ENCODE measurements at places on chromosomes 4 and X.

DNA sequence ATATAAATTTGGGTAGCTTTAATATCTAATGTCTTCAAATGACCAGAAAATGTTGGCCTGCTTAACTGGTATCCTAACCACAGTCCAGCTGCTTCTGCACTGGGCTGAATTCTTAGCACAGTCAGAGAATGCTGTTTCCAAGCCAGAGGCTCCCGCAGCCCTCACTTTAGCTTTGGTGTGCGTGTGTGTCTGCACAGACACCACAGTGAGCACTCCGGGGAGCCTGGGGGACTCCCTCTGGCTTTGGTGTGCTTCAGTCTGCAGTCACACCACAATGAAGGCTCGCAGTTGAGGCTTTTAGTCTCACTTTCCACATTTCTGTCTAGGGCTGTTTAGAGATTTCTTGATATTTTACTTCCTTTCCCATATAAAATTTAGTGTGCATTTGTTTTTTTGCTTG lies 53.6 kb downstream of the APOO start:
- DNase-seq = no peak

- DNase-seq = peak; percentile 5
Measured at GRCh38 chr4:122689972-122690371, 42.5 kb upstream of the BBS12 start.

DNA sequence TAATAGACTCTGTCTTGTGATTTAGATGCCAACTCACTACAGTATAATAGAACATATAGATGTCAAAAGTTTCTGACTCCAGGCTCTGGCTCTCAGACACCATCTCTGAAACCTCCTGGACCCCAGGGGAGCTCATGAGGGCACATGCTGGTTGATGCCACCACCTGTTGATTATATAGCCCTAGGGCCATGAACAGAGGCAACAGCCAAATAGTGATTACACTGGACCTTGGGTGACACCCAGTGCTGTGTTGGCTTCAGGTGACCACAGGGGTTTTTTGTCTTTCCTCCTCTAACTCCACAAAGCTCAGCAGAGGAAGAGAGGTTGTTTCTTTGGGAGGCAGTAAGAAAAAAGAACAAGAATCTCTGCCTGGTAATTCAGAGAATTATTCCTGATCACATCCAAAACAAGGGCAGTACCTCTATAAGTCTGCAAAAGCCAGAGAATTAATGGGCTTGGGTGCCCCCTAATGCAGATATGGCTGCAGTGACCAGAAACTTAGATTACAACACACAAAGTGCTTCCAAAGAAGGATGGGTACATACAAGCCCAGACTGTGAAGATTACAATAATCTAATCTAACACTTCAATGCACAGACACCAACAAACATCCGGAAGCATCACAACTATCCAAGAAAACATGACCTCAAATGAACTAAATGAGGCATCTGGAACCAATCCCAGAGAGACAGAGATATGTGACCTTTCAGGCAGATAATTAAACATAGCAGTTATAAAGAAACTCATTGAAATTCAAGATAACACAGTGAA lies 1920.6 kb downstream of the ARAP2 start:
- DNase-seq = no peak

- DNase-seq = no peak
Measured at GRCh38 chr4:174352061-174352819, 68.5 kb downstream of the CEP44 start.

- DNase-seq = no peak
Measured at GRCh38 chrX:130147631-130148030, 18.0 kb downstream of the AIFM1 start.

DNA sequence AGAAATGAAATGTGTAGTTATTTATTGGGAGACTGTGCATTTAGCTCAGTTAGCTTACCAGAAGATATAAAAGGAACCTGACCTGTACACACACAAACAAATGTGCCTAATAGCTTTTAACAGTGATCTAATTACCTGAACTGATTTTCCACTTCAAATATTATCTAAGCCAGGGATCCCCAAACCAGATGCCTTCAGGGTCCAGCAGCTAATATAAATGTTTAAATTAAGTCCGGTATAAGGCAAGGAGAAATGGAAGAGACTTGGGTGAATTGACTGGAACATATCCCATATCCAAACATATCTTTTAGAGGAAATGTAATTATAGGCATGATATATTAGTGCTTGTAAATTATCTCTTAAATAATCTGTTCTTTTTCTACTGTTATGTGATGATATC lies 66.7 kb downstream of the CNKSR2 start:
- DNase-seq = no peak

GRCh38 chrX:39816871-39817731 lies 280.7 kb downstream of the BCOR start:
- DNase-seq = no peak

- DNase-seq = no peak
Measured at GRCh38 chr4:153766758-153767157, 6.9 kb upstream of the RNF175 start.

GRCh38 chr4:87024201-87024600 lies 89.4 kb downstream of the AFF1 start:
- no peak for DNase-seq

DNA sequence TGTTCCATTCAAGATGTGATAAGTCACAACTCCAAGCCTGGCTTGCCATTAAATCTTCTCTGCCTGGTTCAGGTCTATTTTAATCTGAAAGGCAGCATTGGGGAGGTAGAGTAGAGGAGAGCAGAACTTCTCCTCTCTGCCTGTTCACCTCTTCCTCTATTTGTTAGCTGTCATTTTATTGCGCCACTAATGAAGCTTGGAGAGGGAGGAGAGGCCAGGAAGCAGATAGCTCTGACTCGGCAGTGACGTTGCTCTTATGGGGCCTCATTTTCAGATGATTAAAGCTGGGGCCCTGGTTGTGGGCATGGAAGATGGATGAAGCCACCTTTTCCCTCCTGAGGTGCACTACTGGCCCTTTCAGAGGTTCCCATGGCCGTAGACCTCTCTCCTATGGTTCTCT lies 207.3 kb downstream of the MID1IP1 start:
- DNase-seq = no peak

DNA sequence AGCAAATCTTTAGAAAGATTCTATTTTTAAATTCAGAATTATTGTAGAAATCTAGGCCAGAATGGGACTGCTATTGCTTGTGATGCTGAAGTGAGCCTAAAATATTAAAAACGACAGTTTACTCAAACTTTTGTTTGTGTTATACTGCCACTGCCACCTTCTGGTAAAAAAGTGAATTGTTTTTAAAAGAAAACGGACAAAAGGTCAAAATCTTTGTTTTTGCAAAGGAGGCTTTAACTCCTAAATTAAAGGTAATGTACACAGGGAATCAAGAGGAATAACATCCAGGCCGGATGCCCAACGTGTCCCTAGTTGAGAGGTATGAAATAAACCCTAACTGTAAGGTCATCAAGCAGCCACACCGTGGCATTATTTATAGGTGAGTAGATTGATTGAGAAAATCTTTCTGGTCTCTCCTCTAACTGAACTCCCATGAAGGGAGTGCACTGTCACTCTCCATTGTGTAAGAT lies 338.3 kb upstream of the GALNT7 start:
- DNase-seq = peak; percentile 10

DNA sequence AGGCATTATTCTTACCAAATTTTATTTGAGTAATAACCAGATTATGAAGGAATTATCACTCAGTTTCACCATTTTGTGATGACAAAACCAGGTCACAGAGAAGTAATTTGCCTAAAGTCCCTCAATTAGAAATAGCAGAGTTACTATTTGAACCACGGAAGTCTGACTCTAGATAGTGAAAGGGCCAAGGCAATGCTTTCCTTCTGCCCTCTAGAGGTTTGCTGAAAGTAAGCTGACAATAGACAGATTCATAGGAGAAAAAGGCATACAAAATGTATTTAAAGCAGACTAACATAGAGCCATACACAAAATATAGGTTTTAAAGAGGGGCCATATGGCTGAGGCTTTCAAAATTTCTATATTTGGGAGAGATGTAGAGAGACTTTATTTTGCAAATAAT lies 43.1 kb downstream of the CXXC4 start:
- DNase-seq = no peak

DNA sequence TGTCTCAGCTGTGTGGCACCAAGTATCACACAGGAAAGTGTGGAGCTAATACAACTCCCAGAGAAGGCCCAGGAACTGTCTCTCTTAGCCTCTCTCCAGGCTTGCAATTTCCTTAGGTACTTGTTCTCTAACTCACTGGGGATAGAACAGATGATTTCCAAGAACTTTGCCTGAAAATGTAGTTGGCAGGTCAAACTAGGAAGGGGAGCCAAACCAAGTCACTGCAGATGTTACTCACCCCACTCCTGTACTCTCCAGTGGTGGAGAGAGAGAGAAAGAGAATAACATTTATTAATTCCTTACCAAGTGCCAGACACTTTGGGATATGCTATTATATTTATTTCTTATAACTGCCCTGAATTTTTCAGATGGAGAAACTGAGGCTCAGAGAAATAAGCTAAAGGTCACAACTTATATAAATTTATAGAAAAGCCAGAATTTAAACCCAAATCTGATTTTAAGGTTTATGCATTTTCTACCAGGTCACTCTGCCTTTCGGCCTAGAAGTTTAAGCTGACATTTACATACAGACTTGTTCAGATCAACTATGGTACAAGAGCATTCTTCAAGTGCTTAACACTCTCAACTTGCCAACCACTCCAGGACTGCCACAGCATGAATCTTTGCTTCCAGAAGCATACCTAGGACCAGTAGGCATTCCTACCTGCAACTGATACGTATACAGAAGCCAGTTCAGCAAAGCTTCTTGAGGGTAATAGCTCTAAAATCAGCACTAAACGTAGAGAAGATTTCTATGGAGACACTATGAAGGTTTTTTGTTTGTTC lies 248.6 kb upstream of the ETNPPL start:
- no peak for DNase-seq

DNA sequence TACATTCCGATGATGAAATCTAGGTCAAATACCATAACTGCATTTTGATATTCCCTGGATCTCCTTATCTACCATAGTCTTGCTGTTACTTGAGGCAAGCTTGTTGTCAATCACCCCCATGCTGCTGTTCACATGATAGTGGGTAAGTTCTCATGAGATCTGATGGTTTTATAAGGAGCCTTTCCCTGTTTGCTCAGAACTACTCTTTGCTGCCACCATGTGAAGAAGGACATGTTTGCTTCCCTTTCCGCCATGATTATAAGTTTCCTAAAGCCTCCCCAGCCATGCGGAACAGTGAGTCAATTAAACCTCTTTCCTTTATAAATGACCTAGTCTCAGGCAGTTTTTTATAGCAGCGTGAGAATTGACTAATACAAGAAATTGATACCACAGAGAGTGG lies 432.0 kb downstream of the GLUD2 start:
- no peak for DNase-seq

DNA sequence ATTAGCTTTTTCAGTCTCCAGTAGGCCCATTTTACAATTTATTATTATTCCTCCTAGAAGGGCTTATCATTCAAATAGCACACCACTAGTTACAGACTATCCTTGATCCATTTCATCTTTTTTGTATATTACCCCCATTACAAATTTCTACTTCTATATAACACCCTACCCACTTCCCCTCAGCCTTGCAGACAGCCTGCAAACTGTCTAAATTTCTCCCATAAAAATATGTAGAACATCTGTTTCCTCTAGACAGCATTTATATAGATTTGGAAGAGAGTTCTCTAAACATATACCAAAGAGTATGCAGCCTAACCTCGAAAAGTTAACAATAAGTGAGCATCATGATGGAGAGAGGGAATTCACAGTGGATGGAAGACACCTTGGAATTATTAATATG lies 30.8 kb downstream of the COMMD8 start:
- DNase-seq = no peak

GRCh38 chrX:36336751-36337150 lies 417.2 kb downstream of the CFAP47 start:
- no peak for DNase-seq

DNA sequence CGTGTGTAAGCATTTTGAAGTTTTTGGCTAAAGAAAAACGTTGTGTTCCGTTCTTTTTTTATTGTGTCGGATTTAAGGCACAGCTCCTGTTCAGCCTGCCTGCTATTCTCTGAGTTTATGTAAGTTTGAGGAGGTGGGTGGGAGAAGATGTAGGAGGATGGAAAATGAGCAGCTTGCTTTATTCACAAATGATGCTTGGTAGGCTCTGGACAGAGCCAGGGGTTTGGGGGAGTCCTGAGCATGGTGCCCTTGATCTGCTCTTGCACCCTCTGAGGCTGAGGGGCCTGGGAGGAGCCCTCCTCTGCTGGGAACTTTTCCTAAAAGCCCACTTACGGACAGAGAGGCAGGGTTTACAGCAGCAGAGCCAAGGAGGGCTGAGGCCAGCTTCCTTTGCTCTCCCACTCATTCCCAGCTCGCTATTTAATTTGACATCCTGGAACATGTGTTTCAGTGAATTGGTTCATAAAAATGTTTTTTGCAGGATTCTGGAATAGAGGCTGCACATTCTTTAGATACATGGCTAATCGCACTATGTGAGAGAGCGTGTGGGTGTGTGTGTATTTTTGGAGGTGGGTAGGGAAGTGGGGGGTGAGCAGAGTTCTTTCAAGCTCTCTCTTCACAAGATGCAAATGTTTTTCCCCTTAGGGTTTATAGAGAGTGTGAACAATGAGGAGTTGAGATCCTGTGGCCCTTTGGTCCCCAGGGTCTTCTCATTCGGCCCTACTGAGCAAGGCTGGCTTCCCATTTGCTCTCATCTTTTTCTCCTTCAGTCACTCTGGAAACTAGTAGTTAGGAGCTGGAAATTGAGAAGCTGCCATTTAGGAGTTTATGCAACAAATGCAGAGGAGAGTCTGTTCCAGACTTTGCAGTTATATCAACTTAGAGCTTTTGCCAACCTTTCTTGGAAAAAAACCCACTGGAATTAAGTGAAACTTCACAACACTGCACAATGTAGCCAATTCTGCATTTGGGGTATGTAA lies 32.1 kb downstream of the TMEM131L start:
- no peak for DNase-seq

DNA sequence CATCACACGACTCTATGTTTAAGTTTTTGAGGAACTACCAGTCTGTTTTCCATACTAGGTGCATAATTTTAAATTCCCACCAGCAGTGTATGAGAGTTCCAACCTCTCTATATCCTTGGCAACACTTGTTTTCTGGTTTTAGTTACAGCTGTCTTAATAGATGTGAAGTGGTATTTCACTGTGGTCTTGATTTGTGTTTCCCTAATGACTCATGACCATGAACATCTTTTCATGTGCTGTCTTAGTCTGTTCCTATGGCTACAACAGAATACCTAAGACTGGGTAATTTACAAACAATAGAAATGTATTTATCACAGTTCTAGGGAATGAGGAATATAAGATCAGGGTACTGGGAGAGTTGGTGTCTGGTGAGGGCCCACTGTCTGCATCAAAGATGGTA lies 51.5 kb upstream of the GPR78 start:
- DNase-seq = no peak

DNA sequence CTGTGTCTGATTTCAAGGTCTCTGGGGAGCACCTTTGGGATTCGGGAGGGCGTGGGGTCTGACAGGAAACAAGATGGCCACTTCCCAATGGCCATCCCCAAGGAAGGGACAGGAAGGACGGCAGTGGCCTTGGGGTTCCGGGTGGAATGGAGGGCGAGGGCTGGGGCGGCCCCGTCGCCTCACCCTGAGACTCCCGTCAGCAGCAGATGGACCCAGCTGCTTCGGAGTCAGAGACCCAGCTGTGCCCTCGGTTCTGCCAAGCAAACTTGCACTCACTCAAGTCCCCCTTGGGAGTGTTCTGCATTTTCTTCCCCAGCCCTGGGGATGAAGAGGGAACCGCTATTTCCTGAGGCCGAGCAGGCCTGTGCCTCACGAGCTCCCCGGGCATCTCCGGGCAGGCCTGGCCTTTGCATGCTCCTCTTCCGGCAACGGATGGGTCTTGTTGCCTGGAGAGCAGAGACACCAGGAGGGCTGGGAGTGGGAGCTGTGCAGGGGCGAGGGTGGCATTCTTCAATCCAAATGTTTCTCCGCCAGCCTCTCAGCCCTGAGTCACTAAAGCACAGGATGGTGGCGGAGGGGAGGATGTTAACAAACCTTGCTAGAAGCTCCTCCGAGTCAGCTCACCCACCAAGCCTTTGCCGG lies 6.8 kb upstream of the DUSP9 start:
- DNase-seq = no peak
